Bladder microvascular endothelial cell (primary cell): ENCODE measurements at places on chromosomes 16 and 17. TPM values are rescaled to one million over a fixed set of nuclear protein-coding genes. Genes with fewer than 3 reads are reported as not detected.

The OTOA gene
- under 0.01 and 0.06 TPM in 2 replicates for total RNA-seq

The HOXB6 gene
- total RNA-seq: 9.9 and 10.2 TPM in 2 replicates

The PLLP gene
- total RNA-seq: 1.6 and 7.4 TPM in 2 replicates

The ZPBP2 gene
- not detected in 2 replicates for total RNA-seq

The MYL4 gene
- 0.82 and 1.6 TPM in 2 replicates for total RNA-seq
